Smooth muscle cell of the brain vasculature (primary cell): ENCODE measurements at places on chromosomes 11 and 22.

GRCh38 chr11:77658213-77659013 is 20.8 kb upstream of the CLNS1A start:
- no peak for DNase-seq

GRCh38 chr22:28171115-28171514 is 252.1 kb upstream of the PITPNB start:
- DNase-seq: no peak

GRCh38 chr11:72321381-72321996 is 77.5 kb upstream of the PHOX2A start:
- DNase-seq: no peak

DNA sequence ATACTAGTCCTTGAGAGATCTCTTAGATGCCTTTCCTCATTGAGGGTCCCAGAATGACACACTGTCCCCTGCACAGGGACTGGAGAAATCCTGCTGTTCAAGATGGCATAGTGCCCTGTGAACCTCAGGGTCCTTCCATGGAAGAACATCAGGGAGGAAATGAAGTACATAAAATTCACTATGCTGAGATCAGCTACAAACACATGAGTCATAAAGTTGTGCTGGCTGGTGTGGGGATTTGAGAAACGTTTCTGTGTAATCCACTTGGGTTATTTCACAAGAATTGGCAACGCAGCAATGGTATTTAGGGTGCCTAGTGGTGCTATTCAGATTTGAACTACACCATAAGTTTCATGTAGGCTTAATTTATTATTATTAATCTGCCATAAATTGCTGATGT is 174.4 kb downstream of the MAML2 start:
- DNase-seq: no peak

GRCh38 chr11:124041254-124041653 is at the start of gene OR10G7:
Gene OR10G7 (minus strand): TSS chr11:124041325. CDS start chr11:124039001, 2,324 bp downstream.
- DNase-seq: no peak

DNA sequence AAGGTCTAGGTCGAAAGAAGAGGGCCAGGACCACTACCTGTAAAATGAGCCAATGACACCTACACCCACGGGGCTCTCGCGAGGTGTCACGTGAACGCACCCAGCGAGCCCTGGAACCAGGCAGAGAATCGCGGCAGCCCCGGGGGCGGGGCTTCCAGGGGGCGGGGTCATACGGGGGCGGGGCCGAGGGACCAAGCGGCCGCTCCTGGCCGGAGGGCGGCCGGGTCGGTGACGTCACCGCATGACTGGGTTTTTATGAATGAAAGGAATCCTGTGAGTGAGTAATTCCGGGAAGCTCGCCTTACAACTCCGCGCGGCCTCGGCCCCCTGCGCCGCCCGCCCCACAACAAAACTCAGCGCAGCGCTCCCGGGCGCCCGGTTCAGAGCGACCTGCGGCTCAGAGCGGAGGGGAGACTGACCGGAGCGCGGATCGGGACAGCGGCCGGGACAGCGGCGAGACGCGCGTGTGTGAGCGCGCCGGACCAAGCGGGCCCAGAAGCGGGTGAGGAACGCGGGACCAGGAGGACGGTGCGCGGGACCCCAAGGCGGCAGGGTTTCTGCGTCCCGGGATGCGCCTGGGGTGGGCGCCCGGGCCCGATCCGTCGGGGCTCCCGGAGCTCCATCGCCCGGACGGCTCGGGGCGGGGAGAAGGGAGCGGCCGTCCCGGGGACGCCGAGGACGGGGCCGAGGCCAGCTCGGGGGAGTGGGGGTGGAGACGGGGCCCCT is at the start of gene MAFF:
MAFF (plus strand) TSS at position 284 of the 726 bp plus-strand sequence. CDS start 11,860 bp downstream, outside the sequence.
- peak; percentile 96 for DNase-seq

GRCh38 chr11:129457321-129457720 is 81.7 kb downstream of the BARX2 start:
- DNase-seq: no peak

GRCh38 chr22:29480512-29481264 is 670 bp downstream of the NEFH start:
- no peak for DNase-seq

DNA sequence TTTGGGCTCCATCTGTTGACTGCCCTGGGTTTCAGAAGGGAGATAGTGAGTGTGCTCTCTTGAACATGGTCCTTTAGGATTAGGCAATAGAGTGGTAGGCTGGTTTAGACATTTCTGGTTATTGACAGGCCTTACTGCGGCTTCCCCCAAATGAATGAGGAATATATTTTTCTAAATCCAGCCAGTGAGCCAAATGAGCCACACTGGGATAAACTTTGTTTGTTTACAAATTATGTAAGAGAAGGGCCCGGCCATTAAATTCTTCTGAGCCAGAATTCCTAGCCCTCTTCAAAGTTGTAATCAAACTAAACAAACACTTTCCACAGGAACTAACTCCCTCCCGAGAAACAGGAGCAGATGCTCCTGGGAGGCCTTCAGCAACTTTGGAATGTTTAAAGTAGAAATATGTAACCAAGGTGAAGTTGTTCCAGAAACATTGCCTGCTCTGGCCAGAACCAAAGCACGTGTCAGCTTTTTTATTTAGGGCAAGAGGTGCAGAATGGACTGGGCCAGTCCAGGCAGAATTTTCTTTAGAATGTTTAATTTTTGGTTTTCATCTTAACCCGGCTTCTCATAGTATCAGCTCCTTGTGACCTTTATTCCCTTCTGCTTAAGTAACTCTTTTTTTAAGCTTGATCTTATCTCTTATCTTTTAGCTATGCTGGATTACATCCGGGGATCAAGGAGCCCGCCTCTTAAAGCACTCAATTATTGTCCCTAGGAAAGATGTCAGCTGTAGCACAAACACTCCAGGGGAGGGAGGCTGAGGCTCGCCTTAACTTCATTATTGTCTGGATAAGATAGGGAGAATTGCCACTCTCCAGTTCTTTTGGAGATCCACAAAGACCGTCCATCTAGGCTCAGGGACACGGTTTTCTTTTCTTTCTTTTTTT is 28.7 kb downstream of the ZNRF3 start:
- no peak for DNase-seq

DNA sequence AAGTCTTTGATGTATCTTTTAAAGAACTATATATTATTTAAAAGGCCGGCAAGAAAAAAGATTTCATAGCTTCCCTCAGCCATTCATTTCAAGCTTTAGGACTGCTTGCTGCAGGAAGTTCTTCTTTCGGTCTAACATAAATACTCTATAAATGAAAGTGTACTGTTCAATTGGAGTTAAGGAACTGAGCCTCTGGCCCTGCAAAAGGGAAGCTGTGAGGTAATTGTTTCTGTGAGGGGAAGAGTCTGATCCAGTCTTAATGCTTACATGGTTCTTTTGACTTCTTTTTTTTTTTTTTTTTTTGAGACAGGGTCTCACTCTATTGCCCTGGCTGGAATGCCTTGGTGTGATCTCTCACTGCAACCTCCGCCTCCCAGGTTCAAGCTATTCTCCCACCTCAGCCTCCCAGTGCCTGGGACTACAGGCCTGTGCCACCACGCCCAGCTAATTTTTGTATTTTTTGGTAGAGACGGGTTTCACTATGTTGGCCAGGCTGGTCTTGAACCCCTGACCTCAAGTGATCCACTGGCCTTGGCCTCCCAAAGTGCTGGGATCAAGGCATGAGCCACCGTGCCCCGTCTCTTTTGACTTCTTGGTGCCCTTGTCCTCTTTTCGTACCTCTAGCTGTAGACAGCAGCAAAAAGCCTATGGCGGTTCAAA is 4.7 kb upstream of the TRIM29 start:
- no peak for DNase-seq

DNA sequence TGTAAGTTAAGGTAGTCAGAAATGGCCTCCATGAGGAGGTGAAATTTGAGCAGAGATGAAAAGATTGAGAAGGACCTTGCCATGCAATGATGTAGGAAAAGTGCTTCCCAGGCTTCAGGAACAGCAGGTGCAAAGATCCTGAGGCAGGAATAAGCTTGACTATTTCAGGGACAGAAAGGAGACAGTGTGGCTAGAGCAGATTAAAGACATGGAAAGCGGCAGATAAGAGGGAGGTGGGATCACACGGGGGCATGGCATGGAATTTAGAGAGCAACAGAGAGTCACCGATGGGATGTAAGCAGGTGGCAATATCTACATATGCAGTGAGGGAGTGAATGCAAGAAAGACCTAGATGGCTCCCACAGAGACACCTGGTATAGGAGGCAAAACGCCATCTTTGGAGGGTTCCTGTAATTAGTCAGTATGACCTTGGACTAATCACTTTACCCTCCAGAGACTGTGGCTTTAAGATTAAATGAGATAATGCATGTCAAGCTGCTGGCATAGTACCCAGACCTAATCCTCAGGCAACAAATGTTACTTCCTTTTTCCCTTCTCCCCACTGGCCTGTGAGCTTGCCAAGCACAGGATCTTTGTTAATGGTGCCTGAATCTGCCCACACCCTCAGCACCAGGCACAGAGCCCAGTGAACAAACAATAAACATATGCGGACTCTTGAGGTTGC is 24.6 kb upstream of the ACER3 start:
- DNase-seq: no peak

DNA sequence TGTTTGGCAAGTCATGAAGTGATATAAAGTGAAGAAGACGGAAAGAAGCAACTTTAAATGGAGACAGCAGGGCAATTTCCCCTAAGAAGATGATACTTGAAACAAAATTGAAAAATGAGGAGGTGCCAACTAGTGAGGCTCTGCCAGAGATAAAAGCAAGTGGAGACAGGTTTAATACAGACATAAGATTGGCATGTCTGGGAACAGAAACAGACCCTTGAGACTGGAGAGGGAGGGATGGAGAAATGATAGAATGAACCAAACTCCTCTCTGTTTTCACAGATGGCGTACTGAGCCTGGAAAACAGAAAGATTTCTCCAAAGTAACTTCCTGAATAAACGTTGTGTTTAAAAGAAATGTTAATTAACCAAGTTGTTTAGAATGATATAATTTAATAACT is 354.5 kb upstream of the ANO5 start:
- no peak for DNase-seq
